Hematopoietic multipotent progenitor cell (in vitro differentiated cells): ENCODE measurements at places on chromosomes 16 and 17.

GRCh38 chr17:43515656-43516055, 30.5 kb downstream of the ETV4 start:
- DNase-seq: no peak

DNA sequence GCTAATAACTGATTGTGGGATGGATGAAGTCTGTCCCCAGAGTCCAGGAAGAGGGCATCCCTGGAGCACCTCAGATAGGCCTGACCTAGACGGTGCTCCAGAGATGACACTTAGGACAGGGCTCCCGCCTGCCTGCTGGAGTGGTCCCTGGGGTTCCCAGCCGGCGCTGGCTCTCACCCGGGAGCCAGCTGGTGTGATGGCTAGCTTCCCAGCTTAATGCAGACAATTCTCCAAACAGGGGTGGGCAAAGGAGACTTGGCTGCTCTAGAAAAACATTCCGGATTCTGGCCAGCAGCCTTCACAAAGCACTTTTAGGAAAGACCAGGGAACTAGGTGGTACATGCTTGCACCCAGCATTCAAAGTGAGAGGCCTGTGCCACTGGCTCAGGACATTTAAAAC, 18.6 kb downstream of the ACE start:
- DNase-seq: no peak

GRCh38 chr17:21106316-21106715, 20.4 kb upstream of the DHRS7B start:
- no peak for DNase-seq

DNA sequence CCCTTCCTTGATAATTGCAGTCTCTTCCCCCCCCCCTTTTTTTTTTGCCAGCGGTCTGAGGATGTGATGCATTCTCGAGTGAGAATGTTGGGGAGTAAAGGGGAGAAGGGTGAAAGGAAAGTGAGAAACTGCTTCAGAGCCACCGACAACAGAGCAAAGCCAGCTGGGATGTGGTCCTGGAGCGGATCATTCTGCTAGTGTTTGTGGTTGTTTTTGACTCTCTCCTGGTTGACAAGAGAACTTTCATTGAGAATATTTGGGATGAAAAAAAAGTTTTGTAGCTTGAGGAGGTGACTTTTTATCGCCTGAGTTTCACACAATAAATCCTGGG, 1.3 kb downstream of the NF1 start:
- DNase-seq: no peak

- DNase-seq: no peak
Measured at GRCh38 chr16:87721622-87722585, 43.9 kb downstream of the KLHDC4 start.

DNA sequence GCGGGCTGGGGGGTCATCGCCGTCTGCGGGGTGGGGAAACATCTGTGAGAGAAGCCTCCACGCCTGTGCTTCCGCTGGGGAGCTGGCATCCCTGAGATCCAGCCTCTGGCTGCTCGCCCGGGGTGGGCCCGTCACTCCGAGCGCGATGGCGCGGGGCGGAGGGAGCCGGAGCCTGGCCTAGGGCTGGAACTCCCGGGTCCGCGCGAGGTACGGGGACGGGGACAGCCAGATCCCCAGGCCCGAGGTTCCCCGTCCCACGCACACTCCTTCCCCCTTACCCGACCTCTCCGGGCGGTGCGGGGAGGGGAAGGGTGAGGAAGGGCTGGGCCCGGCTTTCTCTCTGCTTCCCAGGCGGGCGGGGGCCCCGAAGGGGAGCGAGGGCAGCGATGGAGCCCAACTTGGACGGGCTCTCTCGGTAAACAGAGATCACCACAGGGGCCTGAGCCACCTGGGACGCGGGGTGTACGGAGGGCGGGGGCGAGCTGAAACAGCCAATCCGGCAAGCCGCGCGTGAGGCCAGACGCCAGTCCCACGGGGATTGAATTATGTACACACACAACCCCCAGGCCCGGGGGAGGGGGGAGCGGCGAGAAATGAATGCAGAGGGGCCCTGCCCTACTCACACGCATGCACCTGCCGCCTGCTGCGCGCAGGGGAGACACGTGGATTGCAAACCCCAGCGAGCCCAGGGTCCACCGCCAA, at the start of gene SLC16A11:
SLC16A11 (minus strand) TSS at position 596 of the 702 bp plus-strand sequence; CDS start at position 17, 579 bp downstream.
- DNase-seq: peak; percentile 55

- DNase-seq: no peak
Measured at GRCh38 chr17:39028690-39029089, 61.5 kb upstream of the FBXO47 start.

DNA sequence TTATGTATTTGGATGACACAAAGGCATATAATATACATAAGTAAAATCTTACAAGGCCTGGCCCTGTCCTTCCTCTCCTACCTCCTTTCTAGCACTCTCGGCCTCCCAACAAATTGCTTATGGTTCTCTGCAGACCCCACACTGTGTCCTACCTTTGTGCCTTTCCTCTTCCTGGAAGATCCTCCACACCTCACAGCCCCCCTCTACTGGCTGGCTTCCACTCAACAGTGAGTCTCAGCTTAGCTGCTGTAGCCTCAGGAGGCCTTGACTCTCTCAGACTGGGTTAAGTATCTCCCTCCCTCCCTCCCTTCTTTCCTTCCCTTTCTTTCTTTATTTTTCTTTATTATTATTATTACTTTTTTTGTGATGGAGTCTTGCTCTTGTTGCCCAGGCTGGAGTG, 8.3 kb upstream of the SLC52A1 start:
- no peak for DNase-seq

DNA sequence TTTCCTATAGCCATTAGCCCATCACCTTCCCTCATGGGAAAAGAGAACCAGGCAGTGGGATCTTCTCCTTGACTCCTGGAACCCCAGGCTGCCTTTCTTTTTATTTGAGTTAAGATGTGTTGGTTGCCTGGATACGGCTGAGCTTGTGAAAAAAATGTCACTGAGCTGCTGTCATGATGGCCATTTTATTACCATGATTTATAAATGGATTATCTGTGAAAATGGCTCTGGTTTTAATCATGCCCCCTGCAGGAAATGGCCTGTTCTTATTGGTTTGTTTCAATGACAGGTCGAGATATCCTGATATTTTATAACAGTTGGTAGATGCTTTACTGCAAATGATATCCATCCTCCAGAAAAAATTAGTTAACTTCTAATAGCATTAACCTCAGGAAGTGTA, 640.4 kb downstream of the CDH11 start:
- no peak for DNase-seq

- no peak for DNase-seq
Measured at GRCh38 chr16:66575060-66575459, 4.2 kb upstream of the CMTM2 start.

GRCh38 chr17:80872501-80873306, 118.9 kb upstream of the CHMP6 start:
- no peak for DNase-seq

DNA sequence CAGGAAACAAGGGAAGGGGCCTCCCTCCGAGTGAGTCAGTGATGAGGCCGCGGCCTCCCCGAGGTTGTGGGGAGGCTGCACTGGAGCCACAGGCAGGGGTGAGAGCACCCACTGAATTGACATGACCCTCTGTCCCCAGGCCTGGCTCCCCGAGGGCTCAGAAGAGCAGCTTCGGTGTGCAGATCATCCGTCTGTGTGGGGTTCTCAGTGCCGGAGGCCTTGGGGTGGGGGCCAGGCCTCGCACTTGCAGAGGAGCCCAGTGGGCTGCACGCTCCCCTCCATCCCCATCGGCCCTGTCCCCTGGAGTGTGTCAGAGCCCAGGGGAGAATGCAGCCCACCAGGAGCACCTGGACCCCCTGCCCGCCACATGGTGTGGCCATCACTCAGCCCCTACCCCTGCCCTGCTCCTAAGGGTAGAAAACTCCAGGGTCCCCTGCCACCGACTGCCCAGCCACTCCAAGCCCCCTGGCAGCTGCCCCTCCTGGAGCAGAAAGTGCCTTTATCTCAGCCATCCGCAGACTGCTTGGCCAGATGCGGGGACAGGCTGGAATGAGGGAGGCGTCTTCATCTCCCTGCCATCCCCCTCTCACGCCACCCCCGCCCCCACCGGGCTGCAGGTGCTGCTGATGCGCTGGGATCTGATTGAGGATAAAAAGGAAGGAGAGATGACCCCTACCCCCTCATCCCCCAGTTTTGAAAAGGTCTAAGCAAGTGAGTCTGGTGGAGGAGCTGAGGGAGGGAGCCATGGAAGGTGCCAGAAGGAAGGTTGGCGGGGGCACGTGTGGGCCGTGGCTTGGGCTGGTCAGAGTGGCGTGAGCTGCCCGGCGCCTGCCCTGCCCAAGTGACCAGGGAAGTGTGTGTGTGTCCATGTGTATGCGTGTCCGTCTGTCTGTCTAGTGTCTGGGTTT, 358.3 kb downstream of the SEC14L1 start:
- no peak for DNase-seq

DNA sequence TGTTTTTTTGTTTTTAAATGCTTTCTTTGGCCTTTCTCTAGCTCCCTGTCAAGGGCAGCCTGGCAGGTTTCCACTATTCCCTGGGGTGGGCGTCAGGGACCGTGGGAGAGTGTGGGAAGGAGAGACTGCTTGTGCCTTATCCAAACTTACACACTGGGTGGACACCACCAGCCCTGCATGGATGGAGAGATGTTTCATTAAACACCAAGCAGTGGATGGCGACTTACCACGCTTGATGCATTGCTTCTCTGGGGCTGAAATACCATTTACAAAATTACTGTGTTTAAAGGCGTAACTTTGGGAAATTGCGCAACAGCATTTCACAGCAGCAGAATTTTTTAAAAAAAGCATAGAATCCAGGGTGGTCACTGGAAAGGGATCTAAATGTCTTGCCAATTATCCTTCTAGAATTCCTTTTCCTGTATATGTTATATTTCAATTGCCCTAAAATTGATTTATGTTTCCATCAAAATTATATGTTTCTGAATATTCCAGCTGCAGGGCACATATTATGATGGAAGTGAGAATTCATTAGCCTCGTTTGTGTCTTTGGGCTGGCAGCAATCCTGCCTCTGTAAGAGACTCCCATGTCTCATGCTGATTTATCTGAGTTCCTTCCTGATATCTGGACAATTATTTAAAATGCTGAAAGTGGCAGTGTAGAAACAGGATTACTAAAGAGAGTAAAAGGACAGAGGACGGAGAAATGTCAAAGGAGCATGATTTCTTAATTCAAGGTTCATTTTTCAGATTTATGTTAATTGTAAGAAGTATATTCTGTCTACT, 247.3 kb downstream of the GRIN2A start:
- no peak for DNase-seq

GRCh38 chr16:20336955-20337354, 9.6 kb upstream of the GP2 start:
- DNase-seq: no peak

DNA sequence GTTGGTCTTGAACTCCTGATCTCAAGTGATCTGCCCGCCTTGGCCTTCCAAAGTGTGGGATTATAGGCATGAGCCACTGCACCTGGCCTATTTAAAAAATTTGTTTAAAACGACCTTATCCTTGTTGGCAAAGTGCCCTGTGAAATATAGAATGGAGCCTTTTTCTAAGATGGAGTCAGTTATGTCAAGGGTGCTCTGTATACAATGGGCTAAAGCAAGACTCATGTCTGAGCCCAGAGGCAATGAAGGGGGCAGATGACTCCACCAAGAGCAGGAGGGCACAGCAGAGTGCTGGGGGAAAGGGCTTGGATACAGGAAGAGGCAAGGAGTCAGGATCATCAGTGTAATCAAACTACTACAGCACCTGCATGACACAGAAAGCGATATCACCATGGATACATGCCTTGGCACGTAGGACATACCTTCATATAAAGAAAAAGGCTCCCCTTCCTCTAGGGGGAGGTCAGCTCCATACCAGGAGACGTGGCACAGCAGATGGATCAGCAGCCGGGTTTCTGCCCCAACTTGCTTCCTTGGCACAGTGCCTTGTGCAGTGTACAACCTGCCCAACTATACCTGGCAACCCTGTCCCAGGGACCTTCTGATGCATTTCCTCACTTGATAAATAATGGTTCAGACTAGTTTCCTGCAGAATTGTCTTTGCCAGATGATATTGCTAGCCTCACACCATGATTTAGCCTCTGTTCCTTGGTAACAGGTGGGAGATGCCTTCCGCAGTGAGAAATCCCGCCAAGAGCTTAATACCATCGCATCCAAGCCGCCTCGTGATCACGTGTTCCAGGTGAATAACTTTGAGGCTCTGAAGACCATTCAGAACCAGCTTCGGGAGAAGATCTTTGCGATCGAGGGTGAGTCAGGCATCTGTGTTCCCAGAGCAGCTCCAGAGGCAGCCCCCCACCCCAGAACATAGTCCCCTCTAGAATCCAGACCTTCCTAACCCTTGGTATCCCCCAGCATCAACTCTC, 15.3 kb downstream of the ITGAM start:
- DNase-seq: no peak

DNA sequence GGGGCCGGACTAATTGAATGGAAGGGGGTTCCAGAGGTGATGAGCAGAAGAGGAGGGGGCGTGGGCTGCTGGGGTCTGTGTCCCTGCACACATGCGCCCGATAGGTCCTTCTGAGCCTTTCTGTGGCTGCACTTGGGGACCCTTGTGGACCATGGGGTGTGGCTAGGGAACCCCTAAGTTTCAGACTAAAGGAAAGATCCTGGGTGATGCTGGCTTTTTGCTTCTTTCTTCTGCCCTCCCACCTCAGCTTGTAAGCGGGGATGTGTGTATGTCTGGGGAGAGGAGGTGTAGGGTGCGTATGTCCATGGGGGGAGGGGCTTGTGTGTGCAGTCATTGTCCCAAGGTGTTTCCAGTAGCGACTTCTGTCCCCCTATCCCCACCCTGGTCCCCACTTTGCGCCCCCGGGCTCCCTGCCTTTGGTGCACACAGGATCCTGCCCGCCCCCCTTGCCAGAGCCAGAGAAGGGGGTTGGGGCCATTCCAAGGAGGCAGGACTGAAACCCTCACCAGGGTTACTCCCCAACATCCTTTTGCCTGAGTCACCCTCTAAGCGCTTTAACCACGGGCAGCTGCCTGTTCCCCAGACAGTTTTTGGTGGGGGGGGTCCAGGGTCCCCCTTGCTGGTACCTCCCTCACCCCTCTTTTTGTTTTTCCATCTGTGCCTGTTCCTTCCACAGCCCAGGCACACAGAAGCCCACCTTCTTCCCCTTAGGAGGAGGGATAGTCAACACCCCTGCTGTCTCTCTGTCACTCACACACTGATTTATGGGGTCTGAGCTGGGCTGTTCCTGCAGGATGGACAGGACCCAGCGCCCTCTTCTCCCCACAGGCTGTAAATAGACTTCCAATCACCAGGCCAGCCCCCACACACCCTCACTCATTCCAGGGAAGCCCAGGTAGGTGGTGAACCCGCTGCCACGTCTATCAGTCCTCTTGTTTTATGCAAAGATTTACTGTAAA, 83.2 kb downstream of the ARHGAP23 start:
- peak; percentile 29 for DNase-seq

GRCh38 chr17:32863559-32863958, 13.4 kb downstream of the MYO1D start:
- DNase-seq: no peak
